NCI-H748 treated with DMSO at 0.1 percent for 48 hours (cell line): ENCODE measurements at places on chromosomes 4 and X.

DNA sequence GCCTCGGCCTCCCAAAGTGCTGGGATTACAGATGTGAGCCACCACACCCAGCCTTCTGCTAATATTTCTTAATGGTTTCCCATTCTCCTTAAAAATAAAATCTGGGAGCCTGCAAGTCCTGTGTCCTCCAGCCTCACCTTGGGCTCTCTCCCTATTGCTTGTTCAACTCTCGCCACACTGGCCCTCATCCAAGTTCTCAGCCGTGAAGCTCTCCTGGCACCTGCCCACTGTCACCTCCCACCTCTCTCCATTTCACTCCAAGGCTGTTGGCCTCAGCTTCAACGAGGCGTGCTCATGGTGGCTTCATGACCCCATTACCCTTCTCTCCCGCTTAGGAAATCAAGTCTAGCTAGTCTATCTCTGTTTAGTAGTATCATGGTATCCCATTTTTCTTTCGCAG, 9.5 kb upstream of the ETNPPL start:
- no peak for DNase-seq

DNA sequence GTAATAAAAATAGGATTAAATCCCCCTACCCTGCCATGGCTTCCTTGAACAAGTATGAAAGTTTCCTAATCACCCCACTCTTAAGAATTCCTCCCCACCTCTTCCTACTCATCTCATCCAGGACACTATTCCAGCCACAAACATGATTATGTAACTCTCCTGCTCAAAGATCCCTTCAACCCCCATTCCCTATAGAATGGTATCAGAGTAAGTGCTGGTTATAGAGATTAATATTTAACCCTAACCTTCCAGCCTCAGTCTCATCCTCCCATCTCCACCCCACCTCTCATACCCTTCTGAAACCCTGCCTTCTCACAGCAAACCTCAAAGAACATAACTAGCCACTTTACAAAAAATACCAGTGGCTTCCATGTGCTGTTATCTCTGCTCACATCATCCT, 155.1 kb downstream of the PPP3CA start:
- DNase-seq, result no peak

DNA sequence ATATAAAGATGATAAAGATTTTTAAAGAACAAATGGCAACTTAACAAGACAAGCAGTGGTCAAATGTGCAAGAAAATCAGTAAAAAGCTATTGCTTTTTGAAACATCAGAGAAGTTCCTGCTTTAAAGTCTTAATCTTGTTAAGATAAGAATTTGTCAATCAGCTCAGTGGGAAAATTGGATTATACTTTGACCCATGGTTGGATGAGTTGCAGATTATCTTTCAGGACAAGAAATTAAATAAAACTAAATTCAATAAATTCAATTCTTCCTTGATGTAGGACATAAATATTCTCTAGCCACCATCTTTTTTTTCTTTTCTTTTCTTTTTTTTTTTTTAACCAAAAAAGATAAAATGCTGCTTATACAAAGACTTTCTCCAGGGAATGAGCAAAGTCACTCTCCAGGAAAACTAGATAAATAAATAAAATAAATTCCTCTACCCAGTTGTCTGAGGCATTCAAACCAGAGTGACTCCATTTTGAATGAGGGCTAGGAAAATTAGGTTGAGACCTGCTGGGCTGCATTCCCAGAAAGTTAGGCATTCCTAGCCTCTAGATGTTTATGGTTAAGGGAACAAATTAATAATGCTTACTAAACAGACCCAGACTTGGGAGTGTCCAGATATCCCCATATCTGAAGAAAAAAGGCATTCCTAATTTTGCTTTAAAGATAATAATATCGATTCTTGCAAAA, 211.2 kb downstream of the SNCA start:
- no peak for DNase-seq

DNA sequence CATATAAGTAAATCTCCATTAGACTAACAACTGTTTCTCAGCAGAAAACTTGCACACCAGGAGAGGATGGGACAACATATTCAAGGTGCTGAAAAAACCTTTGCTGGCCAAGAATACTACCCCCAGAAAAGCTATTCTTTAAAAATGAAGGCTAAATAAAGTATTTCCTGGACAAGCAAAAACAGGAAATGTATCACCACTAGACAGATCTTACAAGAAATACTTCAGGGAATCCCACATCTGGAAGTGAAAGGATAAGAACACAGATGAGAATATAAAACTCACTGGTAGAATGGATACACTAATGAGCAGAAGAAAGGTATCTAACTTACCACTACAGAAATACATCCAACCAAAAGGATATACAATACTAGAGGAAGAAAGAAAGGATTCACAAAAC, 27.0 kb upstream of the ADH1C start:
- no peak for DNase-seq

DNA sequence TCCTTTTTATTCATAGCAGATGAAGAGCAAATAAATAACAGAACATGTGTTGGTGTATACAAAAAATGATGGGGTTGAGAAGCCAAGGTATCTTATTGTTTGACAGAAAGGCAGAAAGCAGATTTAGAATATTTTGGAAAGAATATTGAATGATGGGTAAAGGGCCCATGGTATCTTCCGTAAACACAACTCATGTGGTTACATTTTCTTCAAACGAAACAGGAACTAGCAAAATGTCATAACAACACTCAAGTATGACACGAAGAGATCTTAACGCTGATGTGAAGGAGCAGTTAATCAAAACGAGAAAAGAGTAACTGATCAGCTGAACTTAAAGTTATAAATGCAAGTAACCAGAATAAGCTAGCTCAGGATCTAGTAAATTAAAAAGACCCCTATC, 195.7 kb upstream of the GK2 start:
- DNase-seq, result no peak

GRCh38 chr4:102713096-102713495, 47.7 kb downstream of the MANBA start:
- DNase-seq, result no peak

GRCh38 chr4:142144813-142145212, 508.4 kb downstream of the IL15 start:
- DNase-seq, result no peak

- DNase-seq, result no peak
Measured at GRCh38 chr4:834368-835147, 8.6 kb upstream of the CPLX1 start.
